ENCODE measurements at places on chromosomes 3 and 15.

DNA sequence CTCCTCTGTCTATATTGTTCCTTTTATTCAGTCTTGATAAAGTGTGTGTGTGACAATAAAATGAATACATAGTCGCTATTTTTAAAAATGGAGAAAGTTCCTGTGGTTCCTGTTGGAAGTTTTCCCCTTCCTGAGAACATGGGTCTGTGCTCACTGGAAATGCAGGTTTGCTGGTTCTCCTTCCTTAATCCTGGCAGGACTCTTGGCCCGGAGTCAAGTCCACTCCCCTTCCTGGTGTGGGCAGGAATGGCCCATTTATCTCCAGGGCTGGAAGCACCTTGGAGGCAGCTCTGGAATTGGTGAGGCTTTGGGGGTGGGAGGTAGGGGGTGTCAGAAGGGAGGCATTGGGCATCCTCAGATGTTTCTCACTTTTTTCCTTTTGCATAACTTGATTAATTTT is 30.1 kb downstream of the FOXL2 start:
- DNase-seq: no peak

DNA sequence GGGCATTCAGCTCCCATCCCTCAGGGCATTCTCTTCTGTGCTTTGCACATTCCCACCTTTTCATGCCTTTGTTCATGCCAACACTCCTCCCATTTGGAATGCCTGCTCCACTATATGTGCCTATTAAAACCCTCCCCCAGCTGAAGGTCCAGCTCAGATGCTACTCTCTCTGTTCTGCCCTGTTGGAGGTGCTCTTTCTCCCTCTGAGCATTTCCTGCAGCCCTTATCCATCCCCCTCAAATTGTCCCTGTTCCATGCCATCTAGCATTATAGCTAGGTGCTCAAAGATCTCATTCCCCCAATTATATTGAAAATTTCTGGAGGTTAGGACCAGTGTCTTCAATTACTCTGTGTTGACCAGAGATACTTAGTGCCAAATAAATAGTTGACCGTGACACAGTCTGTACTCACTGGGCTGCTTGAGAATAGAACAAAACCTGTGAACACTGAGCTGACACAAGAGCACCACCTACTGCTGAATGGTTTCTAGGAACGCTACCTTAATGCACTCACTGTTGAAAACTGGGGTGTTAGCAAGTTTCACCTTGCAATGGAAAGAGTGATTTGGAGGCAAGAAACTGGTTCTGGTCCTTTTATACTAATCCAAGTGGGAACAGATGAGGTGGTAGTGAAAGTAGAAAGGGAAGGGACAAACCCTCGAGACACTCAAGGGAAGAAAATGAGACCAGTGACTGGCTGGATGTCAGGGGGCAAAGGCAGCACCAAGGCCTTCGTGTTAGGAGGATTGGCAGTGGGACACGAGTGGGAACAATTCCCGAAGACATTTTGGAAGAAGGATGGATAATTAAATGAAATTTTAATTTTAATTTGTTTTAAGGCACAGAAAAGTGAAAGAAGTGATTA is 289.8 kb upstream of the ROPN1 start:
- DNase-seq: no peak

DNA sequence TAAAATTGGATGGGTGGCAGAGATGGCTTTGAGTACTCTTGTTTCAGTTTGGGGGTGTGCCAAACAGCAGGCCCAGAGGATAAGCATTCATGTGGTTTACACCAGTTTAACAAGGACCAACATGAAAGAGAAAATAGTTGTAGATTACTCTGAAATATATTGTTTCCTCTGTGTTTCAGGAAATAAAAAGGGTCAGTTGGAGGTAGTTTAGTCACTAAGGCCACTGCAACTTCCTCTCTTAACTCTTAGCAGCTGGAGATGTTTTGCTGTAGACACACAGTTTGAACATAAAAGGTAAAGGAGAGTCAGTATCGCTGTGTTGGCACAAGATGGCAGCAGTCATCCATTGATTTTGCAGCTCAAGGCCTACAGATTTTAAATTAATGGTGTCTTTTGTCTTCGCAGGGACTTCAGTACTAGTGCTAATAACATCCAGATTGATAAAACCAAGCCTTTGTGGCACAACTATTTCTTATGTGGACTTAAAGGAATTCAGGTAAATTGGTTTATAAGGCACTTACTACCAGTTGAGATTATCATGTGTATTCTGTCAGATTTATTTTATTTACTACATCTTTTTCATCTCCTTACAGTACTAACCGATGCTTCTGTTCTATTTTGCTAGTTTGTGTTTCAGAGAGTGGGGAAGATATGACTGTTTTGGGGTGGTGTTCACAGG is 65.5 kb downstream of the GALK2 start:
- DNase-seq: no peak

GRCh38 chr3:169668072-169668956 is 4.8 kb upstream of the MECOM start:
- peak; percentile 11 for DNase-seq

- no peak for DNase-seq
These were observed 772.8 kb upstream of the LMCD1 start for GRCh38 chr3:7728566-7729519.

DNA sequence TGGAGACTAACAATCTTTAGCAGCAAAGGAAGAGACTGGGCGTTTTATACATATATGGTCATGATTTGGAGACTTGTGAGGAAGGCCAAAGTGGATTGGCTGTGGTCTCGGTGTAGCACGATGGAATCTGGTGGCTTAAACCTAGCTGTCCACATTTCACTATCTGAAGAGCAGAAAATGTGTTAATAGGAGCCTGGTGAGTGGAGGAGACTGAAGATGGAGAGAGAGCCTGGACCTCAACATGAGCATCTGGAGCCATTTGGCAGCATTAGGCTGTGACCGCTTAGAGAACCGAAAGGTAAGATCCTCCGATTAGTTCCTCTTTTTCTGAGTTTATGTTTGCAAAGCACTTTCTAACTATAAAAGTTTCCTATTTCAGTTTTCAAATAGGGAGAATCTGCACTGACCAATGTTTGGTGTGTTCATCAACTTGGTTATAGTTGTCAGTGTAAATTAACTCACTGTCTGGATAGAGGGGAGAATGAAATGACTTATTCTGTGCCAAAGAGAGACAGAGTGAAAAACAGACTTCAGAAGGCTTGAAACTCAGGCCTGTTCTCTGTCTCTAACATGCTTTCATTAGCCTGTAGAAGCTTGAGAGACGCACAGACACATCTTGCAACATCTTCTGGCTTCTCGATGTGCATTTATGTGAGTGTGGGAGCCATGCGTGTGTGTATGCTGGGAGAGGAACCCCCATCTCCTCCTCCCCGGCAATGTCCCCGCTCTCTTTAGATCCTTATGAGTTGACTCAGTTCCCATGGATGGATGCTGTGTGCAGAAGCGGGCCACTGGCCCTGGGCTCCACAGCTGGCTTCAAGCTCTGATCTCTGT is 244.7 kb upstream of the TBL1XR1 start:
- DNase-seq: no peak

DNA sequence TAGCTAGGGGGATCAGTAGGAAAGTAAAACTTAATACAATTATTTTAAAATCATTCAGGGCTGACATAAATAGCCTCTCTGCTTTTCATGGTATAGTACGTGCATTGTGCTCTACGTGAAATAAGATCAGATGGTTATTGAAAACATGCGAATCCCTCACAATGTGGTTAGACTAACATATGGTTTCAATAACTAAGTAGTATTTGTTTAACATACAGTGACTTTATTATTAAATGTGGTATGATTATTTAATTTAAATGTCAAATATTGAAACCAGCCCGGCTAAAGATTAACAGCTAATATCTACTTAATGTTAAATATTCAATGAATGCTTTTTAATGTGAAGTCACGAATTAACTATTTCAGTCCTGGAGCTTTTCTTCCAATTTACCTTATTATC is 473.9 kb upstream of the THBS1 start:
- no peak for DNase-seq

- no peak for DNase-seq
These were observed 72.9 kb downstream of the ANXA2 start for GRCh38 chr15:60324706-60325438.

DNA sequence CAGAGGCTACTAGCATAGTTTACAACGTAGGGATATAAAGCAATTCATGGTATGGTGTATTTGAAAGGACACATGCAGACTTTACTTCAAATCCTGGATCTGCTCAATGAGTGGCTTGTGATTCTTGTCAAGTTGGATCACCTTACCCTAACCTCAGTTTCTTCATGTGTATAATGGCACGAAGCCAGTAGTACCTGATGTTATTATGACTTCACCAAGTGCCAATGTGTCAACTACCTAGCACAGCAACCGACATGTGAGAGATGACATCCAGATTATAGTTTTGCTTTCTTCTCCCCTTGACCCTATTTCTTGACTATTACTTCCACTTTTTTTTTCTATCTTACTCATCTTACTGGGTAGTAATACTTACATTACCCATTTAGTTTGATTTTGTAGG is 304.5 kb downstream of the RBMS3 start:
- no peak for DNase-seq

GRCh38 chr3:111248406-111248805 is 176.8 kb downstream of the NECTIN3 start:
- DNase-seq: no peak

DNA sequence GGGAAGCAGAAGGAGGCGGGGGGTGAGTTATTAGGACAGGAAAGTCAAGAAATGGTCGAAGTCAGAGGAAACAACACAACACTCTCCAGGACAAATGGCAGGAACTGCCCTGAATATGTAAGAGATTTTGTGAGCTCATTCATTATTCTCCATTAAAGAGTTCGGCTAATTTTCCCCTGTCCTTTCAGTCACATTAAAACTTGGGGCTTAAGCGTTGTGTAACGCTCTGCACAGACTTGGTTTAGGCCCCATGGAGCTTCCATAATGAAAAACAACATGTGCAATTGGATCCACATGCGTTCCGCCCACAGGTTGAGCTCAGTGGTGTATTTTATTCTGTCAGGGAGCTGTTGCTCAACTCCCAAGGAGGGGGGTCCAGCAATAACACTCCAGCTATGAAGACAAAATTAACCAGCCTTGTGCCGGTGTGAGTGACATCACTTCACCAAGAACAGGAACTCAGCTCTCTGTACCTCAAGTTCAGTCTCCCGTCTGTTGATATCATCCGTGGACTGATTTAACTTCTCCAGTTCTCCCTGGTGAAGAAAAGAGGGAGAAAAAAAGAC is 2.3 kb downstream of the SH3BP5 start:
- no peak for DNase-seq

GRCh38 chr3:147797095-147797494 is 387.9 kb downstream of the ZIC1 start:
- DNase-seq: no peak

DNA sequence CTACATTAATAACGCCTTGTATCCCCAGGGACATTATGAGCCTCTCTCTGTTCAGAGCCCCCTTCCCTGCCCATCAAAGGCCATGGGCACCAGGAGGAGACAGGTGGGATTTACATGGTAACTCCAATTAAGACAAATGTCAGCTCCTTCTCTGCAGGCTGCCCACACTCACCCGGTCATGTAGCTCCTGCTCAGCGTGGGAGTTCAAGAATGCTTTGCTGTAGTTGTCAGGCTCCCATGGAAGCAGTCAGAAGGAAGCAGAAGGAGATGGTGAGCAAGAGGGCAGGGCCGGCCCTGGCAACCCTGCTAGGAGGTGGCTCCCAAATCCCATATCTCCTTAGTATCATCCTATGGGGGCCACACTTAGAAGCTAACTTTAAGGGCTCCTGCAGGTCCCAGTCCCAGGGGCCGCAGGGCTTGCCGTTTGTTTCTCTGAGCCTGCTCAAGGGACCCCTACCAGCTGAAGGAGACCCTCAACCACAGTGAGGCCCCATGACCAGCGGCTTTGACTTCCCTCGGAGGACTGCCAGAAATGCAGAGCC is 218.4 kb upstream of the TLE3 start:
- DNase-seq: no peak

- DNase-seq: no peak
These were observed 5.7 kb downstream of the LYSMD2 start for GRCh38 chr15:51731549-51732267.

- no peak for DNase-seq
These were observed 269.0 kb upstream of the ADAMTS9 start for GRCh38 chr3:64956711-64957325.

GRCh38 chr3:123330441-123330991 is 118.4 kb downstream of the ADCY5 start:
- no peak for DNase-seq

DNA sequence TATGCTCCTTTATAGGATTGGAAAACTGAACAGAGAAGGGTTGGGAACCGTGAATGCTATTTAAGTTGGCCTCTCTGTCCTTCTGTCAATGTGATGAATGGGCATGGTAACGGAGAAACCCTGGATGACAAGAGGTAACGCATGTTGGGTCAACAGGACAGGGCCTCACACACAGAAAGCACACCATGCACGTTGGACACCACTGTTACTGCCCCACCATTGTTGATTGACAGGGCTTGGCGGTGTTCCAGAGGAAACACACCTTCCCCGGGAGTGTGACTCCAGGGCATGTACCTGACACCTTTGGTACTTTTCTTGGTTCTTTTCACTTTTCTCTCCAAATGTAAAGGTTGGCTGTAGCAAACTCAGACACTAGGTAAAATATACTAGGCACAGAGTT is 548.5 kb downstream of the OCA2 start:
- no peak for DNase-seq

All from stimulated activated CD4-positive, alpha-beta T cell treated with anti-CD3 and anti-CD28 coated beads, Interleukin-12 subunit alpha, Interleukin-12 subunit beta, amount 100 ng/mL, for 24 hours (primary cell).